ENCODE measurements at places on chromosomes 12 and 14. TPM values are rescaled to one million over a fixed set of nuclear protein-coding genes. Genes with fewer than 3 reads are reported as not detected.

DNA sequence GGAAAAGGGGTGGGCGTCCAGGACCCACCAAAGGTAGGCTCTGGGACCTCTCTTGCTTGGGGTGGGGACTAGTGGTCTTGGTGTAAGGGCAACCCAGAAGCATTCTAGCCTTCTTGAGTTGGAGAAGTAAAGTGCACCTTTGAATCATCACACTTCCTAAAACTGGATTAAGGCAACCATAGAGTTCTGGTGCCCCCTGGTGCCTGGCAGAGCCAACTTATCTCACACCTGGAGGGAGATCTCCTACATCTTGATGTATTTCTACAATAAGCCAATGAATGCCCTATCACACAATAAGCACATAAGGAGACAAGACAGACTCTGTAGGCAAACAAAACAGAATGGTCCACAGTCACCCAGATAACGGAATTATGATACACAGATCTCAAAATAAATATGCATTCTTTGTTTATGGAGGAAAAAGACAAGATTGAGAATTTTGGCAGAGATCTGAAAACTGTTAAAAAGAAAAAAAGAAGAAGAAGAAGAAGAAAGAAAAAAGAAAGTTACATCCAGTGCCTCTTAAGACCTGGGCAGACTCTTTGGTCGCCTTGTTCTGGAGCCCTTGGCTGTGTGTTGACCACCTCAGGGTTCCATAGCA, 95.9 kb upstream of the PPP2R5C start:
- peak; percentile 50 for DNase-seq

DNA sequence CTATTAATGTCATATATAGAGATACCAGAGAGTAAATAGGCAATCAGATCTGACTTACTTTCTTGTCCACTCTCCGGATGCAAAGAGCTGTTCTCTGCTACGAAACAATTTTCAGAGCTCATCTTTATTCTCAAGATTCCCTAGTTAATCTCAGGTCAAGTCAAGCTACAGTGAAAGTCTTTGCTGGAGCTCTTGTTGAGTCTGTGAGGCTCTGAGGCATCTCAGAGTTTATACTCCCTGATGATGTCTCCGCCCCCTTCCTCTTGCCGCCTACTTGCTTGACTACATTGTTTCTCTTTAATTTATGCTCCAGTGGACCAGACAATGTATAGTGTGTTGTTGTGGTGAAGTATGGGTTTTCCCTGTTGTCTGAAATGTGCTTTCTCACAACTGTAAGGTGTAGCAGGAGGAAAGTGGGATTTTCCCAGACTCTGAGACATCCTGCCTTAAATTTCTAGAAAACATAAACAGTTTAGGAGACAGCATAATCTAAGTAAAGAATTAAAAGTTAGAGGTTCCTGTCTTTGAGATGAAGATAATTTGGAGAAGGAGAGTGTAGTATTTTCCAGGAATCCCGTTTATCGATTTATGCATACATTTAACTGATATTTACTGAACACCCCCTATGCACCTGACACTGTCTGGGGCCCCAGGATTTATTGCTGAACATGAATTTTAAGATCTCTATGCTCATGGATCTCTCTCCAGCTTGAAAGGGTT, at the start of gene CD69:
Gene CD69, minus strand, starts transcription at position 203 of the 720 bp plus-strand sequence. Its CDS starts 81 bp downstream, at position 122.
- DNase-seq, result no peak

- DNase-seq, result no peak
Observed at GRCh38 chr12:64806593-64807460, 17.6 kb upstream of the TBC1D30 start.

DGKA gene
- polyA plus RNA-seq, result 26.1 TPM

VAMP1 gene
- 10.7 TPM for polyA plus RNA-seq

MAGOHB gene
- 36.4 TPM for polyA plus RNA-seq

DNA sequence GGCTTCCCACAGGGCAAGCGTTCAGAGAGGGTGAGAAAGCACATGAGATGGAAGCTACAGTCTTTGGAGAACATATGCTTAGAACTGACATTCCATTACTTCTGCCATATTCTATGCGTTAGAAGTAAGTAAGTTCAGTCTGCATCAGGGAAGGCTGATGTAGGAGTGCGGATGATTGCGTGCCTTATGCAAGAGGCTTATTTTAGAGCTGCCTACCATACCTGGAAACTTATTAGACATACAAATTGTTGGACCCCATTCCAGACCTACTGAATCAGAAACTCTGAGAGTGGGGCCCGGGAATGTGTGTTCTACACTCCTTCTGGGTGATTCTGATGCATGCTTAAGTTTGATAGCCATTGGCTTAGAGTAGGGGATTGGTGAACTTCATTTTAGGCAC, 174.9 kb downstream of the KTN1 start:
- DNase-seq, result no peak

GRCh38 chr14:91377700-91378652, 39.6 kb downstream of the CCDC88C start:
- DNase-seq, result no peak

KLHDC2 gene
- polyA plus RNA-seq, result 130 TPM

DNA sequence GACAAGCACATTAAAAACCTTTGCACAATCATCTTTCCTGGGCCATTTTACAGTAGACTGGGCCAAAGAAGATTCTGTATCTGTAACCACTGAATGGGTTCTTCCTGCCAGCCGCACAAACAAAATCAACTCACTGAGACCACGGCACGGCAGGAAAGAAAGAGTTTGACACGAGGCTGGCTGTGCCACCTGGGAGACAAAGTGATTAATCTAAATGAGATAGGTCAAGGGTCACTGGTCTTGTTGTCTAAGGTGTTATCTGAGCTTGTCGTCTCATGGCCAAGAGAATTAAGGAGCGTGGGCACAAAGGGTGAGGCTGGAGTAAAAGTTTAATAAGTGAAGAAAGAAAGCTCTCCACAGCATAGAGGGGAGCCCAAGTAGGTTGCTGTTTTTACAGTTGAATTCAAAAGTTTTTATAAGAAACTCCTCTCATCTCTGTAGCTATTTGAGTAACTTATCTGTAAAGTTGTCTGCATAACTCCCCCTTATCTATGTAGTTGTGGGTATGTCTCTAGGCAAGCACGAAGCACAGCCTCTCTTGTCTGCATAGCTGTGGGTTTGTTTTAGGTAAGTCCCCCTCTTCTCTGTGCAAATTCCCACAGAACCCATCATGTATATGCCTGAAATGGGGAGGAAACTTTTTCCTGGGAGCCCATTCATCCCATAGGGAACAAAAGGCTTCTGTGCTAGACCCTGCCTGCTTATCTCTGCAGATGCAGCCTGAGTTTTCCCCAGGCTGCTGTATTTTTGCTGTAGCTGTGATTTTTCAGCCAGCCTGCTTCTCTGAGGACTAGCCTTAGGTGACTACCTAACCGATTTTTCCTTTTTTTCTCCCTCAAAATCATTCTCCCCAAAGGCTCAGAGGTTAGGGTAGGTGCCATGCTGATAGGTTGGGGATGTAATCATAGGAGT, 1314.6 kb upstream of the TMEM132C start:
- DNase-seq, result no peak

DNA sequence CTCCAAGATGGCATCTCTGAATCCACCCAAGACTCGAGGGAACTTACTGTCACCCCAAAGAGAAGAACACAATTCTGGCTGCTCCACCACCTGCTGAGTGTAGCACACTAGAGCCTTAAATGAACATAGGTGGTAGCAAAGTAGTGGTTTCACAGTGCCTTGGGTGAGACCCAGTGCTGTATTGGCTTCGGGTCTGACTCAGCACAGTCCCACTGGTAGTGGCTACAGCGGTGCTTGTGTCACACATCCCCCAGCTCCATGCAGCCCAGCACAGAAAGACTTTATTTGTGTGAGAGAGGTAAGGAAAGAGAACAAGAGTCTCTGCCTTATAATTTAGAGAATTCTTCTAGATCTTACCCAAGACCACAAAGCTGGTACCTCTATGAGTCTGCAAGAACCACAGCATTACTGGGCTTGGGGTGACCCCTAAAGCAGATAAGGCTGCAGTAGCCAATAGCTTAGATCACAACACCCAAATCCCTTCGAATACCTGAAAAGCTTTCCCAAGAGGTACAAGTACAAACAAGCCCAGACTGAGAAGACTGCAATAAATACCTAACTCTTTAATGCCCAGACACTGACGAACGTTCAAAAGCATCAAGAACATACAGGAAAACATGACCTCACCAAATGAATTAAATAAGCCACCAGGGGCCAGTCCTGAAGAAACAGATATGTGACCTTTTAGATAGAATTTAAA, 83.3 kb upstream of the SLC38A4 start:
- DNase-seq, result no peak

SERPINA10 gene
- polyA plus RNA-seq, result 0.31 TPM

DNA sequence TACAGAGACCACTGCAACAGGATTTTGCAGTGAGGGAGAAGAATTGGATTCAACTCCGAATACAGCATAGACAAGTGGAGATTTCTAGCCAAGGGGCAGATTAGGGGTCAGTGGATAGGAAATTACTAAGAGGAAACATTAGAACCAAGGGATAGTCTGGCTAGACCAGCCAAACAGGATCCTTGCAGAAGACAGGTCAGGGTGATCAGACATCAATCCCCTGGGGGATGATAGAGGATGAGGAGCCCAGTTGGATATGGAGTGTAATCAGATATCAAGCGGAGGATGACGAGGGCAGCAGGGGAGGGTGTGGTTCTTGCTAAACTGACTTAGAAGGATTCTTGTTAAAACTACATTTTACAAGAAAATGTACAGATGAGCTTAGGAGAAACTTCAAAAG, 424.4 kb downstream of the DAD1 start:
- no peak for DNase-seq

LAG3 gene
- 1.1 TPM for polyA plus RNA-seq

PRH2 gene
- polyA plus RNA-seq, result 0.43 TPM

DNA sequence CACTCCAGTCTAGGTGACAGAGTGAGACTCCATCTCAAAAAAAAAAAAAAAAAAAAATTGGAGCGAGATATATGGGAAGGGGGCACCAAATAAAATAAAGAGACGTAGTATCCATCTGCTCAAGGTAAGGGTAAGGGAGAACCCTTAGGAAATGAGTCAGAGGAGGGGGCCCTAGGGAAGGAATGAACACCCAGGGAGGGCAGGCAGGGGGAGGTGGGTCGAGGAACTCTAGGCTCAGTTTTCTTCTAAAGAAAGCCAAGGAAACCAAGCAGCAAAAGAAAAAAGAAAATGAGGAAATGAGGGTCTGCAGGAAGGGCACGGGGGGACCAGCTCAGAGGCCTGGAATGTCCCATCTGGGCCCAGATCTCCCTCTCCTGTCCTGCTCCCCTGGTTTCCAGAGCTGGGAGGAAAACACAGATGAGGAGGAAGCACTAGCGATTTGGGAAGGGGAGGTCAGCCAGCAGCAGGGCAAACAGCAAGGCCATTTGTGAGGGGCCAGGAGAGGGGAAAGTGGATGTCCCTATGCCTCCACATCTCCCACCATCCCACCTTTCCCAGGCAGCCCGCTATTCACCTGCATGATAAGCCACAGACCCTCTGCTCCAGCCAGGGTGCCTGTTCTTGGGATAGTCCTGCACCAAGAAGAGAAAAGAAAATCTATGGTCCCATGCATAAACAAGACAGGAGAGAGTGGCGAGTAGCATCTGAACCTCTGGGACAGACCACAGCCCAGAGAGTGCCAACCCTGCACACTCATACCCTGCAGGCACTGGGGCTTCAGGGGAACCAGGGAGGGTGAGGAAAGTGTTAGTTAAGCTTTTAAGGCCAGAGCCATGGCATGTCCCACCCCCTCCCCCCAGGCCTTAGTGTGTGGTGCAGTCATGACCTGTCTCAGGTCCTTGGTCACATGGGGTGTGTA, 11.9 kb downstream of the SPRYD3 start:
- no peak for DNase-seq

DNA sequence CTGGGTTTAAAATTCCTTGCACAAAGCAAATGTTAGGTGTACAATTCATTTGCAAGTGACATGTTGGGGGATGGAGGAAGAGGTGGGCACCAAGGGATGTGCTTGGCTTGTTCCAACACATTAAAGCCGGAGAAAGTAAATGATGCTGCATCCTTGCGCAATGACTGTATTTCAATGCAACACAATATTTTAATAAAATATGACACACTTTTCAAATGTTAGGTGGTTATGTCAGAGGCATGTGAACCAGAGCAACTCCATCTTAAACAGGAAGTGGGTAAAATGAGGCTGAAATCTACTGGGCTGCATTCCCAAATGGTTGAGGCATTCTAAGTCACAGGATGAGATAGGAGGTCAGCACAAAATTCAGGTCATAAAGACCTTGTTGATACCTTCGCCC, 53.6 kb upstream of the ARHGAP5 start:
- no peak for DNase-seq

DNA sequence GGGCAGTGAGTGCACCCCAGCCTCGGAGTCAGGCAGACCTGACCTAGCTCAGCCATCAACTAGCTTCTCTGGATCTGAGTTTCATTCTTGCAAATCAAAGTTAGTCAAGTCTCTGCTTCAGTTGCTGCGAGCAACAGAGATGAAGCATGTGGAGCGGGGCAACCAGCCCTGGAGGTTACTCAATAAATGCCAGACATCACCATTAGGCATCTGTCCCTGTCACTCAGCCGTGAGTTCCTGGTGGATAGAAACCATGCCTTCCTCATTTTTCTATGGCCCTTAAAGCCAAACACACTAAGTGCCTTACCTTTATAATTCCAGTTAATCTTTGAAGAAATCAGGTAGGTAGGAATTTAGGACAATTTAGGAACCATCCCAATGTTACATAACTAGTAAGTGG, 19.3 kb downstream of the RFX4 start:
- DNase-seq, result no peak

GRCh38 chr12:51898506-51898905, 8.8 kb upstream of the ACVRL1 start:
- DNase-seq, result no peak

- DNase-seq, result no peak
Observed at GRCh38 chr12:88691811-88692210, 111.5 kb upstream of the KITLG start.

GRCh38 chr14:106024983-106025604, 498.7 kb downstream of the TMEM121 start:
- DNase-seq, result no peak

- no peak for DNase-seq
Observed at GRCh38 chr12:106517314-106517713, 65.5 kb upstream of the RFX4 start.

TRIAP1 gene
- 37.1 TPM for polyA plus RNA-seq

- DNase-seq, result no peak
Observed at GRCh38 chr14:52086711-52087110, 17.9 kb upstream of the NID2 start.

DNA sequence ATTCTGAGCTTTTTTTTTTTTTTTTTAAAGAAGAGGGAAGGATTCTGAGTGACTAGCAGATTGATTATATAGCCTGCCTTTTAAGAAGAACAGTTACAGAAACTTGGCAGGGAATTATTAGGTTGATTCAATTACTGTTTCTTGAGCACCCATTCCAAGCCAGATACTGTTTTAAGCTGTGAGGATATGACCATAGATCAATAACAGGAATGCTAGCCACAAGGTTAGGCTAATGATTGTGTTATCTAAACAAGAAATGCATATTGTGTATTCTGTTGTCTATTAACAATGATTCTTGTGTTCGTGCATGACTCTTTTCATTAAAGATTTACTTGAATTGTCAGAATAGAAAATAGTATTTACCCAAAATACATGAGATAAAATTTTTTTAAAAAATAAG, 67.1 kb downstream of the PRORP start:
- no peak for DNase-seq

- DNase-seq, result no peak
Observed at GRCh38 chr12:118853634-118854033, 127.7 kb upstream of the SRRM4 start.

- no peak for DNase-seq
Observed at GRCh38 chr12:14393751-14394150, 28.3 kb downstream of the ATF7IP start.

- DNase-seq, result peak; percentile 53
Observed at GRCh38 chr12:20212658-20213555, 155.4 kb upstream of the PDE3A start.
